ENCODE measurements at places on chromosomes 3 and 15. TPM values are rescaled to one million over a fixed set of nuclear protein-coding genes. Genes with fewer than 3 reads are reported as not detected.

DNA sequence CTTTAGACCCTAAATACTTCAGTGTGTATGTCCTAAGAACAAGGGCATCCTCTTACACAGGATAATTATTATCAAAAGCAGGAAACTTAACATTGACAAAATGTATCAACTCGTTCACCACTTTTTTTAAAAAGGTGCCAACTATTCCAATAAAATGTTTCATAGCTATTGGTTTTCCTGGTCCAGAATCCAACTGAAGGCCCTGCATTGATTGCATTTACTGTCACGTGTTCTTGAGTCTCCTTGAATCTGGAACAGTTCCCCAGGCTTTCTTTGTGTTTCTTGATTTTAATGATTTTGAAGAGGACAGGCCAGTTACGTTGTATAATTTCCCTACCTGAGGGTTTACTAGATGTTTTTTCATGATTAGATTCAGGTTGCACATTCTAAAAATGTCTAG lies 94.6 kb upstream of the ARHGEF3 start:
- no peak overlapping the region for H3K4me3 ChIP-seq
- H3K27me3 ChIP-seq: no peaks in the 10 kb centered on the region
- no peak overlapping the region for H3K27ac ChIP-seq
- no peaks in the 10 kb centered on the region for H3K4me1 ChIP-seq
- H3K36me3 ChIP-seq: no peaks in the 10 kb centered on the region

GRCh38 chr3:156187146-156187769 lies 66.9 kb downstream of the KCNAB1 start:
- no peak overlapping the region for H3K27ac ChIP-seq
- no peak for DNase-seq
- H3K27me3 ChIP-seq: no peaks in the 10 kb centered on the region
- H3K4me1 ChIP-seq: no peaks in the 10 kb centered on the region

- DNase-seq: no peak
- no peaks in the 10 kb centered on the region for H3K27me3 ChIP-seq
- peaks cover 4% of the 10 kb centered on the region for H3K4me1 ChIP-seq
- no peaks in the 10 kb centered on the region for H3K36me3 ChIP-seq
- H3K27ac ChIP-seq: no peak overlapping the region
- H3K4me3 ChIP-seq: no peak overlapping the region
These were observed 5.2 kb upstream of the YEATS2 start for GRCh38 chr3:183692436-183692835.

Gene RYK
- 23.1 TPM for total RNA-seq

Gene SLC12A1
- total RNA-seq: not detected

Gene DOCK3
- 0.04 TPM for total RNA-seq
